Chondrocyte (in vitro differentiated cells): ENCODE measurements at places on chromosomes 5 and 9.
A peak's percentile ranks its signal among the peaks of the same experiment; 100 is the strongest.

DNA sequence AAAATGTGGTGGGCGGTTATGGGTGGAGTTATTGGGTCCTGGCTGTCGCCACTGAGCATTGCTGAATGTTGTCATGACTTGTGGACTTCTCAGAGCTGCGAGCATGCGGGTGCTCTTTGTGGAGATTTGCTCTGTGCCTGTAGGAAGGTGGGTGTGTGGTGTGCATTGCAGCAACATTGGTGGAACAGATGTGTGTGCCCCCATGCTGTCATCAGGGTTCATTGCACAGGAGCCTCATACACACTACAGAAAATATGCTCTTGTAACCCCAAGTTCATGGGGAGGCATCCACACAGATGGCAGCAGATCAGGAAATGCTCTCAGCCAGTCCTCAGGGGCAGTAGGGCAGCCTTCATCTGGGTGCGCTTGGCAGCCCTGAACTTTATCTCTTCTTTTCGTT, 55.9 kb upstream of the PHF2 start:
- no peak for DNase-seq
- no peaks in the 10 kb centered on the region for H3K4me1 ChIP-seq
- no peak overlapping the region for H3K4me3 ChIP-seq
- peaks cover 10% of the 10 kb centered on the region for H3K36me3 ChIP-seq
- H3K27me3 ChIP-seq: no peaks in the 10 kb centered on the region

- H3K27me3 ChIP-seq: peaks cover 38% of the 10 kb centered on the region
- no peak overlapping the region for H3K4me3 ChIP-seq
- H3K36me3 ChIP-seq: no peaks in the 10 kb centered on the region
- DNase-seq: no peak
These were observed 40.1 kb upstream of the CCNH start for GRCh38 chr5:87452837-87453236.

DNA sequence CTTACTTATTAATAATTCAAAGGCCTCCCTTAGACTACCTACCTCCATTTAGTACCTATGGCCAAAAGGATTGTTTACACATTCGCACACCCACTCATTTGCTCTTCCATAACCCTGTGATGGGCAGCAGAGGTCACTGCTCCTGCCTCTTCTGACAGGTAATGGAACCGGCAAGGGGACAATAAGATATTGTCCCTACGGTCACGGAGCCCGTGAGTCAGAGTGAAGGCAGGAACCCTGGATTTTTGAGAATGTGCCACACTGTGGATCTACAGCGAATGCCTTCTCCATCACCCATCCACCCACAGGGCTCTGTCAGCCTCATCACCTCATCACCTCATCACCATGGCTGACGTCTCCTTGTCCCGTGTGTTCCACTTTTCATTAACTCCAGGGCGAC, 132.3 kb downstream of the MYO10 start:
- no peak overlapping the region for H3K27ac ChIP-seq
- no peak for DNase-seq
- H3K36me3 ChIP-seq: peaks cover 2% of the 10 kb centered on the region
- H3K4me1 ChIP-seq: peaks cover 38% of the 10 kb centered on the region
- H3K27me3 ChIP-seq: no peaks in the 10 kb centered on the region
- no peak overlapping the region for H3K4me3 ChIP-seq

DNA sequence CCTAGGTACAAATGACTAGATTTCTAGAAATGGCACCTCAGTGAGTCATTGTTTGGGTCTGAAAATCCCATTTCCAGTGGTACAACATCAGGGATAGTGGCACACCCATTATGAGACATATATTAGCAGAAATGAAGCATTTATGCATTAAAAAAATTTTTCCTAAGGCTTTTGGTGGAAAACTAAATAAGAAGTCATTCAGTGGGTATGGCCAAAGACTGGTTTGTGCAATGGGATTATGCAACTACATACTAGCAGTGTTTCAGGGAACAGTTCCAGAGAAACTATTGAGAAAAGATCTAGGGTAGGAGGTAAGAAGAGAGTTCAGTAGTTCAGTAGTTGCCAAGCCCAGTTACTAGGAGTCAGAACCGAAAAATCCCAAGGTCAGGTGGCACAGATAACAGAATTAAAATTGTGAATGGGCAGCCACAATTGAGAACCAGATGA, 106.5 kb upstream of the HAPLN1 start:
- H3K36me3 ChIP-seq: peaks cover 2% of the 10 kb centered on the region
- no peaks in the 10 kb centered on the region for H3K27me3 ChIP-seq
- no peak overlapping the region for H3K4me3 ChIP-seq
- no peak overlapping the region for H3K27ac ChIP-seq
- H3K4me1 ChIP-seq: peaks cover 4% of the 10 kb centered on the region

- no peak overlapping the region for H3K4me3 ChIP-seq
- no peak for DNase-seq
- H3K27ac ChIP-seq: no peak overlapping the region
- H3K36me3 ChIP-seq: peaks cover 2% of the 10 kb centered on the region
- peaks cover 29% of the 10 kb centered on the region for H3K4me1 ChIP-seq
These were observed 337.4 kb downstream of the ADAMTS6 start for GRCh38 chr5:65144136-65144871.

DNA sequence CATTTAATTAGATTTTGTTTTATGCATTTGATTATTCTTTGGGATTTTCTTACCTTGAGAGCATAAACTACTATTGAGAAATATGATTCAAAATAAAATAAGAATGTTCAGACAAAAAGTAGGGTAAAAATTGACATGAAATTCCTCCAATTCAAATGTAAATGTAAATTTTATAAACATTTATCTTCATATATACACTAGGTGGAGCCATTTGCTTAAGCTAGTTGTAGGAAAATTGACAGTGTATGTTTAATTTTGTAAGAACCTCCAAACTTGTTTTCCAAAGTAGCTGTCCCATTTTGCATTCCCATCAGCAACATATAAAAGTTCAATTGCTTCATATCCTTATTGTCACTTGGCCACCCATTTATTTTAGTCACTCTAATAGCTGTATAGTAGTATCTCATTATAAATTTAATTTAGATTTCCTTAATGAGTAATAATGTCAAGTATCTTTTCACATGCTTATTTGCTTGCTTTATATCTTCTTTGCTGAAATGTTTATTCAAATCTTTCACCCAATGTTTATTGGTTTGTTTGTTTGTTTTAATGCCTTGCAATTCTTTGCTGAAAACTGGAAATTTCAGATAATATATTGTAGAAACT, 37.6 kb upstream of the SLCO6A1 start:
- no peaks in the 10 kb centered on the region for H3K36me3 ChIP-seq
- no peak for DNase-seq
- no peak overlapping the region for H3K4me3 ChIP-seq
- peaks cover 12% of the 10 kb centered on the region for H3K4me1 ChIP-seq
- H3K27ac ChIP-seq: no peak overlapping the region

GRCh38 chr9:1096155-1096964, 46.2 kb downstream of the DMRT2 start:
- H3K27me3 ChIP-seq: peaks cover 11% of the 10 kb centered on the region
- H3K4me3 ChIP-seq: no peak overlapping the region
- no peaks in the 10 kb centered on the region for H3K36me3 ChIP-seq
- DNase-seq: no peak
- H3K4me1 ChIP-seq: no peaks in the 10 kb centered on the region

DNA sequence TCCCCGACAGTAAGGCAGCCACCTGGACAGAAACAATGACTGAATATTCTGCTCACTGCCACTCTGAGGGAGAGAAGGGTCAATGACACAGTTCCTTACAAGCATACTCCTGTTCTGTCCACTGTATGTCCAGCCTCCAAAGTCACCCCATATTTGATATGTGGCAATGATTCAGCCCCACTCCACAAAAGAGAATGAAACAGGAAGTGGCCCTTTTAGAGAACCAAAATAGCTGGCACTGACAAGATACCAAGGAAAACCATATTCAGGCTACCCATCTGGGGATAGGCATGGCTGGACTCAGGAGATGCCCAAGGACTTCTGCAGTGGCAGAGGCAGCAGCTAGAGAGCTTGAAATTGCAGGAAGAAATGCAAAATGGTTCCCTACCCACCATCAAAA, 12.8 kb upstream of the GFRA3 start:
- no peak overlapping the region for H3K4me3 ChIP-seq
- H3K36me3 ChIP-seq: no peaks in the 10 kb centered on the region
- no peak for DNase-seq
- no peak overlapping the region for H3K27ac ChIP-seq
- H3K27me3 ChIP-seq: no peaks in the 10 kb centered on the region

DNA sequence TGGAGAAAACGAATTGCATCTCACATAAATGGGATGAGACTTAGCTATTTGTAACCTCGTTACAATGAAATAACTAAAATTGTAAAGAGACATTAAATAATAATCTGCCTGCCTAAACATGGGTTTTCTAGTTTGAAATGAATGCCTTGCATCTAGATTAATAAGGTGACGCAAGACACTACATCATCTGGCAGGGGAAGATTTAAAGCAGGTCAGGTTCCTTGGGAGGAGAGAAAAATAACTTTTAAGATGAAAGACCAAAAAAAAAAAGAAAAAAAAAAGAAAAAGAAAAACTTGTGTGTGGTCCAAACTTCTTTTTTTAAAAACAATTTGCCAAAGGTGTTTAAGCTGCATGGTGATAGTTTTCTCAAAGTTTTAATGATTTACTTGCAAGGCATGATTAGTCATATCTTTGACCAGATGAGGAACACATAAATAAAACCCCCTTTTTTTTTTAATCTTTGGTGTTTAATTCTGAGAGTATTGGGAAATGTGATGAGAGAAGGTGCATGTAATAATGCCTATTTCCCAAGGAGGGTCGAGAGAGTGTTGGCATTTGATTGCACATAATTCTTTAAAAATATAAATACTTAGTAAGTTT, 122.9 kb upstream of the ADAMTSL1 start:
- H3K27ac ChIP-seq: no peak overlapping the region
- H3K27me3 ChIP-seq: peaks cover 3% of the 10 kb centered on the region
- DNase-seq: no peak

GRCh38 chr5:146137967-146138403, 32.6 kb upstream of the PLAC8L1 start:
- H3K4me1 ChIP-seq: peaks cover 14% of the 10 kb centered on the region
- peak overlapping the region; percentile 35 for H3K4me3 ChIP-seq

DNA sequence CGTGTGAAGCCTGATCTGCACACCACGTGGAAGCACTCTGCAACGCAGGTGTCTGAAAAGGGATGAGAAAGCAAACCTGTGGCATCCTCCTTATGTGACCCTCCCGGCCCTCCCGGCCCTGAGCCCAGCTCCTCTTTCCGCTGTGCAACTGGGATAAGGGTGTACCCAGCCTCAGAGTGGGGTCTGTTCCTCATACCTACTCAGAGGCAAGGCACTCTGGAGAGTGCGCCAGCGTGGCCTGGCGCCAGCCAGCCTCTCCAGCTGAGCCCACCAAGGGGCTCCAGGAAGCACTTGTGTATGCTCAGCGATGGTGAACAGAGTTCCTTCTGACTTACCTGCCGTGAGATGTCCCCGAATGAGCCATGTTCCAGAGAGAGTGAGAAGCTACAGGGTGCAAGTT, 102.8 kb downstream of the IRX1 start:
- no peaks in the 10 kb centered on the region for H3K4me1 ChIP-seq
- H3K4me3 ChIP-seq: no peak overlapping the region
- H3K27me3 ChIP-seq: no peaks in the 10 kb centered on the region
- DNase-seq: no peak

GRCh38 chr5:107293541-107294210, 377.1 kb downstream of the EFNA5 start:
- H3K27me3 ChIP-seq: no peaks in the 10 kb centered on the region
- no peak overlapping the region for H3K4me3 ChIP-seq
- no peak overlapping the region for H3K27ac ChIP-seq

DNA sequence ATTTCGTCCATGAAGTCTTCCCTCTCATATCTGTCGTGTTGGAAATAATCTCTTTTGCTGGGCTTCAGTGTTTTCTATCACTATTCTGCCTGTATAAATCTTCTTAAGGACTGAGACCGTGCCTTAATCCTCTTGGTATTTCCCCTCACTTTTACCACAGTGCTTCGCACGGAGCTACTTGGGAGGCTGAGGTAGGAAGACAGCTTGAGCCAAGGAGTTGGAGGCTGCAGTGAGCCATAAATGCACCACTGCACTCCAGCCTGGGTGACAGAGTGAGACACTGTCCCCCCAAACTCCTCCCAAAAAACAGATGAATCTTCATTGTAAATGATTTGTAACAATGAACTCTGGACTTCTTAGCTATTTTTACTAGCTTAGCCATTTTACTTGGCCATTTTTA, 57.8 kb downstream of the PHAX start:
- H3K27me3 ChIP-seq: no peaks in the 10 kb centered on the region
- no peak overlapping the region for H3K4me3 ChIP-seq
- DNase-seq: no peak
- no peaks in the 10 kb centered on the region for H3K4me1 ChIP-seq

DNA sequence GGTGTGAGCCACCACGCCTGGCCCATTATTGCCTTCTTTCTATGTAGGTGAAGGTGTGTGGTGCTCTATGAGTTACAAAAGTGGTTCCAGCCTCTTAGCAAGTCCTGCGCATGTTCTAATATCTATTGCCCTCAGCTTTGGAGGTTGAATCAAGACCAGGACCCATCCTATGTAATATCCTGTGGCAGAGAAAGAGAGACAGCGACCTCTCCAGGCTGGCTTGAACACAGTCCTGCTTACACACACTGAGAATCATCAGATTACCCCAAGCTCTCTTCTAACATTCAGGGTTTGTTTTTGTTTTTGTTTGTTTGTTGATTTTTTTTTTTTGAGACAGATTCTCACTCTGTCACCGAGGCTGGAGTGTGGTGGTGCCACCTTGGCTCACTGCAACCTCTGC, 94.7 kb upstream of the OSMR start:
- no peaks in the 10 kb centered on the region for H3K4me1 ChIP-seq
- no peak overlapping the region for H3K4me3 ChIP-seq
- no peak for DNase-seq
- no peaks in the 10 kb centered on the region for H3K36me3 ChIP-seq

DNA sequence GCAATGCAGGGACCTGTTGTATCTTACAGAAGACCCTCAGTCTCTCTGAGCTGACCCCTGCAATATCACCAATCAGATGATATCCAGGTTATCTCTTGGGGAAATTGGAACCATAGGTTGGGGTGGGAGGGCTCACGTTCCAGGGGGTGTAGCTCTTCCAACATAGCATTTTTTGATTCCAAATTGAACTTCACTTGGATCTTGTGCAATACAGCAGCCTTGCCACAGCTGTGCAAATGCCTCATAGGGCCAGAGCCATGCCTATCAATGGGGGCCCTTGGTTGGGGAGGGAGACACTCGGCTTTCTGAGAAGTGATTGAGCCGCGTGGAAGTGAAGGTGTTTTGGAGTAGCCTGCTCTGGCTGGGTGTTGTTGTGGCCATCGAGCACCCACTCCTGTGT, 117.2 kb upstream of the PITX1 start:
- peaks cover 38% of the 10 kb centered on the region for H3K27me3 ChIP-seq
- no peaks in the 10 kb centered on the region for H3K4me1 ChIP-seq
- no peak for DNase-seq
- no peak overlapping the region for H3K4me3 ChIP-seq
- no peak overlapping the region for H3K27ac ChIP-seq

- H3K4me3 ChIP-seq: no peak overlapping the region
- H3K36me3 ChIP-seq: no peaks in the 10 kb centered on the region
- peaks cover 3% of the 10 kb centered on the region for H3K27me3 ChIP-seq
- no peak for DNase-seq
- H3K4me1 ChIP-seq: peaks cover 14% of the 10 kb centered on the region
These were observed 24.5 kb downstream of the CAVIN4 start for GRCh38 chr9:100602342-100602801.

- peak; percentile 75 for DNase-seq
- peaks cover 34% of the 10 kb centered on the region for H3K27me3 ChIP-seq
- H3K36me3 ChIP-seq: no peaks in the 10 kb centered on the region
- peak overlapping the region; percentile 66 for H3K4me3 ChIP-seq
- H3K4me1 ChIP-seq: peaks cover 7% of the 10 kb centered on the region
- no peak overlapping the region for H3K27ac ChIP-seq
These were observed 12.7 kb downstream of the CNTFR start for GRCh38 chr9:34576597-34577399.
